ENCODE measurements at places on chromosomes 1 and 21. TPM values are rescaled to one million over a fixed set of nuclear protein-coding genes. Genes with fewer than 3 reads are reported as not detected.

DNA sequence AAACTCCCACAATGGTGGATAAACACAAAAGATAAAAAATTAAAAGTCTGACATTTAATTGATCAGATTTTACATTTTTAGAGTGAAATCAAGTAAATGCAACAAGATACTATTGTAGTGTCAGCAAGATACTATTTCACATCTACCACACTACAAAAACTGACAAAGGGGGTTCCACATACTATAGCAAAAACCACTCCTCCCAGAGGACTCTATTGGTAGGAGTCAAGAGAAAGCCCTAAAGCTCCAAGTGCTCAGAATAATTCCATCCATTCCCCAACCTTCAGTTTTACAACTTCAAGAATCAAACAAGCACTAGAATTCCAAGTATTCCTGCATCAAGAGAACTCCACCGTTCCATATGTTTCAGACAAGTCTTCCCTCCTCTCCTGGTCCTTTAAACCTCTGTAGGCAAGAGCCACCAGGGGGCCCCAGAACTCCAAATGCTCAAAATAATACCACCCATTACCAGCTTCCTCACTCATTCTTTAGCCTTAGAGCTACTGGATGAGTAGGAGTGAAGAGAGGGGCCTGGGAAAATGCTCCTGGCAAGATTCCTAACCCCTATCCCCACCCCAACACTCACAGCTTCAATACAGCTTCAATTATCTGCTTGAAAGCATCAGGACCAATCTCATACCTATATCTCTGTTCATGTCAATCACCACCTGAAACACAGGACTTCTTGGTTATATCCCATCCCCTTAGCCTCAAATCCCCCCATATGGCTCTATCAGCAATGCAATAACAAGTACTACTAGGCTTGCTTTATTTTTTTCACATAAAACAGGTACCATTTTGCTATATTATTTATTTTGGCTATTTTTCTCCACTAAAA lies 9.9 kb downstream of the TOR1AIP2 start:
- H3K4me3 ChIP-seq: no peak overlapping the region
- H3K36me3 ChIP-seq: peaks cover 9% of the 10 kb centered on the region

- H3K4me1 ChIP-seq: no peaks in the 10 kb centered on the region
- no peak overlapping the region for H3K4me3 ChIP-seq
- no peak overlapping the region for H3K27ac ChIP-seq
- peaks cover 4% of the 10 kb centered on the region for H3K36me3 ChIP-seq
- H3K27me3 ChIP-seq: no peaks in the 10 kb centered on the region
Measured at GRCh38 chr1:48761411-48761810, 15.3 kb downstream of the BEND5 start.

DNA sequence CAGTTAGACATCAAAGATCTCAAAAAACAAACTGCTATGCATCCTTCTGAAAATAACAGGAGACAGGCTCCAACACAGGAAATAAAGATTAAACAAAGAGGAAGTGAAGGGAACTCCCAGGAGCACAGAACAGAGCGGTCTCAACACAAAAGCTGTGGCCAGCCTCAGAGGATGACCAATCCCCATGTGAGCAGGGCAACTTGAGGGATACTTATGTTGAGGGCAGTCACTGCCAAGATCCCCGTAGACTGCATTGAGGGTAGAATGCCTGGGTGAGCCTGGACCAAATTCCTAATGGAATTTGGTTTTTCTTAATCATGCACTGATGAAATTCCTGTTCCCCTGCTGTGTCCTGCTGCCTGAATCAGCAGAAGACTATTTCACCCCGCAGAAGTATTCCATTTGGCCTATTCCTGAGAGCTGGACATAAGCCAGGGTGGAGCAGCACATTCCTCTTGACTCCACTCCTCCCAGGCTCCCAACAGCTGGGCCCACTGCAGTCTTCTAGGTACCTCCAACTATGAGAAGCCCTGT lies 49.0 kb downstream of the JAK1 start:
- H3K36me3 ChIP-seq: no peaks in the 10 kb centered on the region
- no peak overlapping the region for H3K27ac ChIP-seq
- no peaks in the 10 kb centered on the region for H3K27me3 ChIP-seq
- no peak for DNase-seq
- H3K4me3 ChIP-seq: no peak overlapping the region
- peaks cover 5% of the 10 kb centered on the region for H3K4me1 ChIP-seq

Gene RIPK4
- 3.0 TPM for total RNA-seq
